ENCODE measurements at places on chromosomes 1 and 21.
A peak's percentile ranks its signal among the peaks of the same experiment; 100 is the strongest.

DNA sequence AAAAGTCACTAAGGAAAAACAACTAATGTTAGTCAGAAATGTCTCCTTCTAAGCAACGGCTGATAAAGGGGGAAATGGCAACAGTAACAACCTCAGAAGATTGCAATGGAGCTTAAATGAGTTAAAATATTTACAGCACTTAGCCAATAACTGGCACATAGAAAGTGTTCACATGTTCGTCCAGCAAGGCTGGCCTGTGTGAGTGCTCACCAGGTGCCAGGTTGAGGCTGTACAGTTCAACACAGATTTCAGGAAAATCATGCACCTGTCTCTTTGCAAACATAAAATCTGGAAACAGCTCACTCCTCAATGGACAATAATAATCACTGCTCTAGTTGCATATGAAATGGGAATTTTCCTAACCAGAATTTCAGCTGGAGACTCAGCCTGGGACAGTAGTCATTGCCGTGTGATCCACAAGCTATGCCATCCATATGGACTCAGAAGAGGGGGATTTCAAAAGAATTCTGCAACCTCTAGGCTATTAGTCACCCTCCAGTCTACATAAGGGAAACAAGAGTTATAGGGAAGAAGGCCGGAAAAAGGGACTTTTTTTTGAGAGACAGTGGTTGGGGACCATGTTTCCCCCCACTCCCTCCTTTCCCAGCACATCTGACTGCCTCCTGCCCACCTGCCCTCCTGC, 68.6 kb downstream of the SYDE2 start:
- DNase-seq: no peak

DNA sequence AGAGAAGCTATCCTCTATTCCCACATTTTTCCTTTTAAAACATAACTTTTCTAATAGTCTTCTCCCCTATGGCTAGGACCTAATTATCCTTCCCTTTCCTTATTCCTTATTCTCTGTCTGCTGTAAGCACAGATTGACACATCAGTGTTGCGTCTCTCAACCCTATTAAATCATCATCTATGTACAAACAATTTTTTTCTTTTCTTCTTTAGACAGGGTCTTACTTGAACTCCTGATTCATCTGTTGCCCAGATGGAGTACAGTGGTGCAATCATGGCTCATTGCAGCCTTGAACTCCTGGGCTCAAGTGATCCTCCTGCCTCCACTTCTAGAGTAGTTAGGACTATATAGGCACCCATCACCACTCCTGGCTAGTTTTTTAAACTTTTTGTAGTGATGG, 8.3 kb downstream of the KLHDC9 start:
- no peak for DNase-seq

DNA sequence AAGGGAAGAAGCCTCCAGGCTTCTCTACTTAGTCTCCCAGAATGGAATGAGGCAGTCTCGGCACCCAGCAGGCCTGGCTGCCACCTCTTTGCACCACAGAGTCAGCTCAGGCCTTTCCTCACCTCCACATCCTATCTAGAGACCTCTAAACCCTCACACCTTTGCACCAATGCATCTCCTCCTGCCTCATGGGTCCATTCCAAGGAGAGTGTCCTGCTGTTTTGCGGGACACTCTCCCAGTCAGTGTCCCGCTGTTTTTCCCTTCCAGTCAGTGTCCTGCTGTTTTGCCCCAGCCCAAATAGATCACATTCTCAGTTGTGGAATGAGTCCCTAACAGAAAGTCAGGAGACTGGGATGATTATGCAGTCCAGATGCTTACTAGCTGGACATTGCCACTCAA, 185.6 kb upstream of the CAMK1G start:
- no peak for DNase-seq

DNA sequence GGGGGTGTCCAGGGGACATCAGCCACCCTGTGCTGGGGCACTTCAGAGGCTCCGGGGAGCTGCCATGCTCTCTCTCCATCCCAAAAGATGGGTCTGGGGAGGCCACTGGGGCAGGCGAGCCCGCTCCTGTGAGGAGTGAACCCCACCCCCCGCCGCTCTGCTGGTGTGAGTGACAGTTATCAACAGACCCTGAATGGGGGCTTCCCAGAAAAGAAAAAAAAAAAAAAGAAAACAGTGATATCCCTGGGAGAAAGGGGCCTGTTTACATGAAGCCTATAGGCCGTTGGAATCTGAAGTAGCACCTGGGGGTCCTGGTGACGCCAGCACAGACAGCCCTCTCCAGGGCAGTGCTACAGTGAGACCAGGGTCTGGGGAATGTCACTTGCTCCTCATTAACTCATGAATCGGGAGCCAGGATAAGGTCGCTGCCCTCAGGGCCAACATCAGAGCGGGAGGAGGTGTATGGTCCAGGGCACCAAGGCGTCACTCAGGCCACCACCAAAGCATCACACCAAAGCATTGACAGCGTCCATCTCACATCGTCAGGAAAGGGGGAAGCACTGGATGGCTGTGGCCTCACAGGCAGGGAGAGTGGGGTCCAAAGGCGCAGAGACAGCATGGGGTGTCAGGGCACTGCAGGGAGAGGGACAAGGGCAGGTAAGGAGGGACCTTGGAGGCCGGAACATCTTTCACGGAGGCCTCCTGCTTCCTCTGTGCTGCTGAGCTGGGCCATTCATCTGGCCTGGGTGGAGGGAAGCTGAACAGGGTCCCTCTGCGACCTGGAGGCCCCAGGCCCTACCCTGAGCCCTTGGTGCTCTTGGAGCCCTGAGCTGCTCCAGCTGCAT, 8.4 kb upstream of the NPHP4 start:
- DNase-seq: no peak

- DNase-seq: no peak
Measured at GRCh38 chr1:37634244-37634991, at the start of gene RSPO1. TSS of gene RSPO1 (minus strand) at chr1:37634892. CDS start at chr1:37629661, 5,231 bp downstream.

DNA sequence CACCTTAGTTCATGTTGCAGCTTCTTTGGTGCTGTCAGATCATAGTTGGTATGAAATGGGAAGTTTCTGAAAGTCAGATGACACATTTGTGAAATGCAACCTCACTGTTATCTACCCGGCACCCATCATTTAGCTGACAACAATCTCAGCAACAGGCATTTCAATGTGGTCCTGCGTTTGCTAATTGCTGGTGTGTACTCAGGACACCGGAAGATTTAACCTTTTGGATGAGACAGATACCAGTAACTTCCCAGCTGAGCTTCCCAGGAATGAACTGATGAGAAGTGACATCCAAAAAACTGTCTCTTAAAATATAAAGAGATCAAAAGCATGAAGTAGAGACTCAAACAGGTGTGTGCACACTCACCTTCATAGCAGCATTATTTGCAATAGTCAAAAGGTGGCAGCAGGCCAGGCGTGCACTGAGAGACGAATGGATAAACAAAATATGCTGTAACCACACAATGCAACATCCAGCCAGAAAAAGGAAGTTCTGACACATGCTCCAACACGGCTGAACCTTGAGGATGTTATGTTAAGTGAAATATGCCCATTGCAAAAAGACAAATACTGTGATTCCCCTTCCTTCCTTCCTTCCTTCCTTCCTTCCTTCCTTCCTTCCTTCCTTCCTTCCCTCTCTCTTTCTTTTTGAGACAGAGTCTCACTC, 7.9 kb upstream of the CLDN14 start:
- no peak for DNase-seq

DNA sequence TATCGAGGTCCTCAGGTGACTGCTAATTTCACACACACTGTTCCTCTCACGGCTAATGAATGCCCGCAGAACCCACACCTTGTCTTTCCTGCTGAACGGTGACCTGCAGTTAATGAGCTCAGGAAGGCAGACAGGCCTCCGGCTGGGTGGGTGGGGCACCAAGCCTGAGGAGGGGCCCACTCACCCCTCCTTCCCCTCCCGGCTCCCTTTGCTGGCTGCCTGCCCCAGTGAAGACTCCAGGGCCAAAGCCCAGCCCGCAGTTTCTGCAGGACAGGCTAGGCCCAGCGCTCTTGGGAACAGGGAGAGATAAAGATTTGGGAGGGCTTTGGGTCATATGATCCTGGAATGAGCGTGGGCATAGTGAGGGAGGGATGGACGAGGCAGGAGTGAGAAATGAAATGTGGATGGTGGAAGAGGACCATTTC, 26.4 kb downstream of the FOXO6 start:
- no peak for DNase-seq

DNA sequence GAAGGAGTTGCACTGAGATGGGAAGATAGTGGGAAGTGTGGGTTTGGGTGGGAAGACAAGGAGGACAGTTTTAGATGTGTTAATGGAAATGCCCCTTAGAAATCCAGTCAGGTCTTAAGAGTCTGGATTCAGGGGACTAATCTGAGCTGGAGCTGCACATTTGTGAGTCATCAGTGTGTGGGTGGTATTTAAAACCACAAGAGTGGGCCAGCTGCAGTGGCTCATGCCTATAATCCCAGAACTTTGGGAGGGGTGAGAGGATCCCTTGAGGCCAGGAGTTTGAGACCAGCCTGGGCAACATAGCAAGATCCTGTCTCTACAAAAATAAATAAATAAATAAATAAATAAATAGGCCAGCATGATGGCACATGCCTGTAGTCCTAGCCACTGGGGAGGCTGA, 40.9 kb upstream of the SLC6A9 start:
- DNase-seq: peak; percentile 61

GRCh38 chr21:30391492-30392025, 4.3 kb upstream of the KRTAP13-1 start:
- DNase-seq: no peak

GRCh38 chr1:73868810-73869336, 329.1 kb downstream of the LRRIQ3 start:
- no peak for DNase-seq

GRCh38 chr21:42007356-42007940, 2.7 kb downstream of the ZBTB21 start:
- DNase-seq: no peak

GRCh38 chr1:199041173-199041914, 402.5 kb downstream of the PTPRC start:
- DNase-seq: no peak

DNA sequence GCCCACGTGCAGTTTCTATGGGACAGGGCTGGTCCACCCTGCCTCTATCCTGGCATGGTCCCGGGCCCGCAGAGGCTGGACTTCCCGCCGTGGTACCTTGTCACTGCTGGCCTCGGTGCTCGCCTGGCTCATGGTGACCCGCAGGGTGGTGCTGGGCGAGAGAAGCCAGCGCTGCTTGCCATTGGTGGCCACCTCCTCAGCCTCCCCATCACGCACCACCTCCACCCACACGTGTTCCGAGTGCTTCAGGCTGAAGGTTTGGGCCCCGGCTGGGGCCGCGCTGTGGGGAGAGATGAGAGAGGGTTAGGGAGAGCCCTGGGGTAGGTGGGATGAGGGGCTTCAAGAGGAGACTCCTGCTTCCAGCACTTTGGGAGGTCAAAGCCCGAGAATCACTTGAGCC, 14.5 kb downstream of the PADI2 start:
- no peak for DNase-seq

DNA sequence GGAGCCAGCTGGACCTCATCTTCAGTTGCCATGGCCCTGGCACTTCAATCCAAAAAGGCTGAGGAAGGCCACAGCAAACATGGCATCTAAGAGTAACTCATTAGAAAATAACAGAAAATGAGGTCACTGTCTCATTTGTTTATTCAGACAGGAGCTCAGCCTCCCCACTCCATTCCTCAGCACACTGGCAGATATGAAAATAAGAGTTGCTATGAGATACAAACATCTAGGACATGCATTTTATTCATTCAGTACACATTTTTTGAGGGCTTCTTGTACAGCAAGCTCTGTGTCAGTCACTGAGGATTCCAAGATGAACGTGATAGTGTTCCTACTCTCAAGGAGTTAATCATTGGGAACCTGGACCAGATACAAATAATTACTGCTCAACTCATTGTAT, 32.7 kb upstream of the TMEM125 start:
- no peak for DNase-seq

- no peak for DNase-seq
Measured at GRCh38 chr1:164706606-164706987, 147.6 kb downstream of the PBX1 start.

- DNase-seq: no peak
Measured at GRCh38 chr1:64537942-64538341, 68.0 kb downstream of the CACHD1 start.

DNA sequence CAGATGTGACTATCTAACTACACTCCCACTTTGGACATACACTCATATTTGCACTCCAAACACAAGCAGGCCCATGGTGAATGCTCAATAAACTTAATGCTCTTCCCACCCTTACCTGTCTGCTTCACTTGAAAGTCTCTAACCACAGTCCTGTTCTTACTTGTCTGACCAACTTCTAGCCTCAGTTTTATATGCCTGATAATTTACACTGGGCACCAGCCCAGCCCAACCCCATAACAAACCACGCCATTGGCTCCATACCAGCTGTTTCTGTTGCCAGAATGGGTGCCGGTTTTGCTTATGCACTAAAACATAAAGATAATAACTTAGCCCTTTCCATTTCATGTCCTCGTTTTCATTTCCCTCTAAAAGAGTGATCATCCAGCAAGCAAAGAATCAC, 395.4 kb downstream of the NTNG1 start:
- DNase-seq: no peak

DNA sequence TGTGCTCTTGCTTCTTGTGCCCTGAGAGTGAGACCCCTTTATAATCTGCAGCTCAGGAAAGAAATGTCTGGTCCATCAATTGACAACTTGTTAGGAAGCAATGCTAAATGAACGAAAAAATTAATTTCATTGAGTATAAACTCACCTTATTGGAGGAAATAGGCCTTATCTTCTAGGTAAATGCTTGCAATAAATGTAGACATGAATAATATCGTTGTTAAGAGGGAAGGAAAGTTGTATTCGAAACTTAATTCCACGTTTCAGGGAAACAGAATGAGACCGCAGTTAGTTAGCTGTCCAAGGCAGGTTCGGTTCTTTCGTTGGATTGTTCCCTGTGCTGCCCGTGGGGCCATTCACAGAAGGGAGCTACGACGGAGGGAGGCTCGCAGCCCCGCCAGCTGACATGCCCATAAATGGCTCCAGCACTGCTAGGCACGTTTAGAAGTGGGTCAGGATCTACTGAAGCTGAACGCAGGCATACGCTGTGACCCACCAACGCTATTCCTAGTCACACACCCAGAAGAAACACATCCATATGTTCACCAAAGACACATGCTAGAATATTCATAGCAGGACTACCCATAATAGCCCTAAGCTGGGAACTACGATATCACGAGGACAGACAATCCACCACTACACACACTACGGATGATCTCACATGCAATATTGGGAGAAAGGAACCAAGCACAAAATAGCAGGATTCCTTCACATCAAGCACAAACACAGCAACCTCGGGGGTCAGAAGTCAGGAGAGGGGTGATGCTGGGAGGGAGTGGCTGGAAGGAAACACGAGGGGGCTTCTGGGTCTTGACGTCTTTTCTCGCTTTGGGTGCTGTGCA, 56.2 kb upstream of the LBR start:
- DNase-seq: no peak

DNA sequence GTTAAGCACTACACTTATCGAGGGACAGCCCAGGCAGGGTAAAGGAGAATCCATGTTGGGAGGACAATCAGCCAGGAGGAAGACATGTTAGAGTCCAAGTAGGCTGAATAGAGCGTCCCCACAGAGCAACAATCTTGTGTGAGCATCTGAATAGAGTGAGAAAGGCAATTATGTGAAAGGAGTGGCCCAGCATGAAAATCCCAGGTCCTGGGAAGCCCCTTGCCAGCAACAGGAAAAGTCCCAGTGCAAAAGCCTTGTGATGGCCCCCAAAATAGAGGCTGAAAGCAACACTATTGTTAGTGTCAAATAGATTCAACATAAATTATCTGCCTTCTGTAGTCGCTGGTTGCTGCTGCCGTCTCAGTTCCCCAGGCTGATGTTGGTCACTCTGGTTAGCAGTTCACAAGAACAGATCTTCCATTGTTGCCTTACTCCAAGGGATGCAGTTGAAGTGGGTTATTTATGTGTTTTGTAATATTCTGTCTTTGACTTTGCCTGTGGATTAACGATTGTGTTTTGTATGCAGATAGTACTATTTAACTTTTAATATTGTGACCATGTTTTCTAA, 12.1 kb upstream of the ABL2 start:
- no peak for DNase-seq
